ENCODE measurements at places on chromosomes 6 and 20.

- DNase-seq: no peak
These were observed 239.2 kb downstream of the SYNDIG1 start for GRCh38 chr20:24708411-24709295.

DNA sequence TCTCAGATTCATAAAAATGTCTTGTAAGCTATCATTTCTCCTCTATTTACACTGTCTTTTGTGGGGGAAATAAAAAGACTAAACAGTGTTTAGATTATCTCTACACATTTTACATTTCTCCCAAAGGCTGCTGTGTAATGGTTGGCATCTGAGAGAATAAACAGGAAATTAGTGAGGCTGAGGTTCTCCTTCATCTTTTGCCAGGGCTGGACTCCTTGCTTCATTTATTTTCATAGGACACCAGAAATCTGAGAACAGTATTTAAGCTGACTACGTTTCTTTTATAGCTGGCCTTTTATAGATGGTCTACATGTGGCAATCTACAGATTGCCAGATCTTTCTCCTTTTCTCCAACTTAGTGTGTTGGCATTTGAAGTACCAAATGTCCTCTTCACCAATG lies 41.5 kb downstream of the PLCB4 start:
- DNase-seq: no peak

DNA sequence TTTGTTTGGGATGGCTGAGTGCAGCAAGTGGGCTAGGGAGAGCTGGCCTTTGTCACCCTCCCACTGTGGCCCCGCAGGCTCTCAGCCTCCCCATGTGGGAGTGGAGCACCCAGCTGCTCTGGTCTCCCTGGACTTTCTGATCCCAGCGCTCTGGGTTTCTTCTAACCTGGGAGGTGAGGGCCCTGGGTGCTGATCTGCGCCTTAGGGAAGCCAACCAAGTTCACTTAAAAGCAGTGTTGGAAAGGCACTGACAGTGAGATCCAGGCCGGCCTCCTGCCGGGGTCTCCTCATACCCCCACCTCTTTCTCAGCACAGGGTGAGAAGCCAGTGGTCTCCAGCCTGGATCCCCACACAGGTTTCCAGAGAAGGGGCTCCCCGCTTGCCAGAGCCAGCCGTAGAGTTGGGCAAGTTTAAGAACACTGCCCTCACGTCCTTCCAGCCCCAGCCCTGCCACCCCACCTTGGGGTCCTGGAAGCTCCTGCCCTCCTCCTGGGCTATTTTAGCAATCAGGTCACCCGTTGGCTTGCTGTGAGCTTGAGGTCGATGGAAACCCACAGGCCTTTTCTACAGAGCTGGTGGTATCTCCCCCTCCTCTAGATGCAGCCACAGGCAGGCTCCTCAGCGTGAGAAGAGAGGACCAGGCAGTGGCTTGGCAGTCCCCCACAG lies 9.6 kb downstream of the C20orf203 start:
- DNase-seq: no peak

DNA sequence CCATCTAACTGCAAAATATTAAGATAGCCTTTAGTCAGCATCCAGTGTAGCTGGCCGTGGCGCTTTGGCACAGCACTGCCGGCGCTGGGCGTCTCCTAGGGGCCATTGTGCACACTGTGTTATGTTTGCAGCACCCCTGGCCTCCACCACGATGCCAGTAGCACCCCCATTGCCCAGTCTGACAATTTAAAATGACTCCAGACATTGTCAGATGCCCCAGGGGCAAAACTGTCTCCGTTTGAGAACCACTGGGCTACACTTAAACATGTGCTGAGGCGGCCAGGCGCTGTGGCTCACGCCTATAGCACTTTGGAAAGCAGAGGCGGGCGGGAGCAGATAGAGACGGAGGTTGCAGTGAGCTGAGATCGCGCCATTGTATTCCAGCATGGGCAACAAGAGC lies 6.0 kb upstream of the MTG2 start:
- no peak for DNase-seq

DNA sequence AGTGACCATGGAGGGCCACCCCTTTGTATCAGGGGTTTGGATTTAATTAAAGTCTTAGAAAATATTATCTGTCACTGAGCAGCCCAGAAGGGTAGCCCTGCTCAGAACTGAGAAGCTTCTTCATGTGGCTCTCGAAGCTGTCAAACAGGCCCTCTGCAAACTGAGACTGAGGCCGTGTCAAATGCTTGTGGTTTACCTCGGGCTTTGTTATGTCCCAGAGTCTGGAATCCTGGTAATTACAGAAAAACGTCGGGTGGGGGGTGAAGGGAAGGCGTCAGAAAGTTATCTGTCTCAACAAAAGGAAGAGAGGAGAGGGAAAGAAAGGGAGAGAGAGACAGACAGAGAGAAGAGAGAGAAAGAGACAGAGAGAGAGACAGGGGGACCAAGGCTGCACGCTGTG lies 200.8 kb downstream of the BMP7 start:
- no peak for DNase-seq

DNA sequence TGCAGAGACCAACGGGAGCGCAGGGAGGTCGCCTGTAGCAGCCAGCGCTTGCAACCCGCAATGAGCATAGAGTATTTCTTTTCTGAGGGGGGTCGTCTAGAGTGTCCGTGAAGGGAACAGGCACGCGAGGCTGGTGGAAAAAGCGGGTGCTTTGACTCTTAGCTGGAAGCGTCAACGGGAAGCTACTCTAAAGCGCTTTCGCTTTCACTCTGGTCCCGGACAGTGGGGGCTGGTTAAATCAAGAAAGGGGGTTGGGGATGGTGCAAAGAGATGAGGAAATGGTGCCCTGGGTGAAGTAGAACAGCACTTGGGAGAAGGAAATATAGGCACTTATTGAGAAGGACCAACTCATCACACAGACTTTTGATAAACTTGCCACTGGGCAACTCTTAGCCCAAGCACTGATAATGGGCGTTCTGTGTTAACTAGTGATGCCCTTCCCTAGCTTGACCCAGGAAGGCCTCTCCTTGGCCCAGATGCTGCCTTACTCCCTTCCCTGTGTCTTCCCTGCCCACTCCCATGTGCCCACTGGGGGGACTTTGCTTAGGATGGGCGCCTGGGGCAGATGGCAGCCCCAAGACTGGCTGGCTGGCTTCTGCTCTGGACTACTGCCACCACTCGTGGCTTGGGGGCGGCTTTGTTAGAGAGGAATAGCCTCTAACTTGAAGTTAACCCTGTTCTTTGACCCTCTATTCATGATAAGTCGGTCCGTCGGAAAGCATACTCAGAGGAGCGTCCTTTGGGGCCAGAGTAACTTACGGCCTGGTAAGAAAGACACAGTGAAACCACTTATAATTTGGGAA lies 585 bp downstream of the PSMB9 start:
- no peak for DNase-seq

DNA sequence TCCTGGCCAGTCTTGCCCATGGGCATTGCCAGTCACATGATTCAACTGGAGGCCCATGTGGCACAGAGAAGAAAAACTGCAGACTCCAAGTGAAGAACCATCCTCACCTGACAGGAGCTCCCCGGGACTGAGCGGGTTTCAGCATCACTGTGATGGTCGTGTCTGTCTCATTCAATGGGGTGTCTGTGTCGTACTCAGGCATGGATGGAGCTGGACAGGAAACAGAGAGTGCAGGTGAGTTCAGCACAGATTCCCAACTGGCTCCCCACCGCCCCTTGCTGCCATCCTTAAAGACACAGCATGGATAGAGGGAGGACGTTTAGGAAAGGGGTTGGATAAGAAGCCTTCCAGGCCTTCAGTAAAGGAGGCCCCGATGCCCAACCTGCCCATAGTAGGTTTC lies 732.3 kb upstream of the CHD6 start:
- no peak for DNase-seq

GRCh38 chr6:43715056-43715788 lies 27.6 kb upstream of the MRPS18A start:
- DNase-seq: no peak

DNA sequence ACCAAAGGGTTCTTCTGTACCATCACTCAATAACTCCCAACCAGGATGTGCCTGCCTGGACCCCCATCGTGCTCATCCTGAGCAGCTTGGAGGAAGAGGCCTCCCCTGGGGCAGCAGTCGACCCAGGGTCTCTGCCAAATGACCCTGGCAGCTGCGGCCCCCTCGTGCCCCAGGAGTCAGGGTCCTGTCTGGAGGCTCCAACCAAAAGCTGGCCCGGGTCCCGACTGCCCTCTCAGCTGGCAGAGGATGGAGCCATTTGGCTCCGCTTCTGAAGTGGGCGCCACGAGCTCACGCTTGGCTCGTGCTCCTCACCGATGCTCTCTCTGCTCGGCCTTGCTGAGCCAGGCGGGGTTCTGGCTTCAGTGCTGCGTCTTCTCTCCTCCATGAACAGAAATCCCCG lies 56.8 kb downstream of the TFAP2C start:
- DNase-seq: no peak

DNA sequence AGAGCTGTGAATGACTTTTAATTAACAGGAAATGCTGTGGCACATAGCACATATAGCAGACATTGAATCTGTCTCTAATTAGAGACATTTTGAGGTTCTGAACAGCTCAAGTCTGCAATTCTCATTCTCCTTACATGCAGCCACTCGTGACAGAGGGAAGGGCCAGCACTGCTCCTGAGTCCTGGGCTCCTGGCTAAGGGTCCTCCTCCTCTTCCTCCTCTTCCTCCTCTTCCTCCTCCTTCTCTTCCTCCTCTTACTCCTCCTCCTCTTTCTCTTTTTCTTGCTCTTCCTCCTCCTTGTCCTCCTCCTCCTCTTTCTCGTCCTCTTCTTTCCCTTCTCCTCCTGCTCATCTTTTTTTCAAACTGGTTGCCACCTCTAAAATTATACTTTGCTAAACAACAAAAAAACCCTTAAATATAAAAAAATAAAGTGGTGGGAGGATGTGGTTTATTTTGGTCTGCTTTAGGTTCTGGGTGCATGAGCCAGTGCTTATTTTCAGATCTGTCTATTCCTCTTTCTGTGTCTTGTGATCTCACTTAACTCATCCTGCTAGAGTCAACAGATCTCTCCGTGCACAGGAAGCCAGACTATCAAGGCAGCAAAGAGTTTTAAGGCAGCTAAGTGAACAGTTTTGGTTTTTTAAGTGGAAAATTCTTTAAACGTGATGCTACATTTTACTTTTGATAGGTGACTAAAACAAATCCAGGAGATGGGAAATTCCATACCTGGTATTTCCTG lies 159.3 kb downstream of the CD83 start:
- no peak for DNase-seq

DNA sequence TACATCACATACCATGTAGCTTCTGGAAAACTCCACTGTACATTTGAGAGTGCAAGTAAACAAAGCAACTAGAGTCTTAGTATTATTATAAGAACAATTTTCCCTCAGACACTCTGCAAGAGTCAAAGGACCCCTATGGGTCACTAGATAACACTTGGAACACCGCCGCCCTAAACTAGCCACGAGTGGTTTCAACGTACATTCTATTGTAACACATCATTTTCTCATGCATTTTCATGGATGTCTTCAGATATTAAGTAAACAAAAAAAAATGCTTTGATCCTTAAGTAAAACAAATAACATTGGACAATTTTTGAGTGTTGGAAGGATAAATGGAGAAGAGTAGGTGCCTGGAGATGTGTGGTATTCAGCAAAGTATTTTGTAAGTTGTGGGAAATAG lies 3.2 kb upstream of the RNF146 start:
- DNase-seq: no peak

- no peak for DNase-seq
These were observed 83.0 kb downstream of the SCAND1 start for GRCh38 chr20:35871259-35871771.

GRCh38 chr20:33657704-33658095 lies 4.4 kb upstream of the C20orf144 start:
- no peak for DNase-seq

DNA sequence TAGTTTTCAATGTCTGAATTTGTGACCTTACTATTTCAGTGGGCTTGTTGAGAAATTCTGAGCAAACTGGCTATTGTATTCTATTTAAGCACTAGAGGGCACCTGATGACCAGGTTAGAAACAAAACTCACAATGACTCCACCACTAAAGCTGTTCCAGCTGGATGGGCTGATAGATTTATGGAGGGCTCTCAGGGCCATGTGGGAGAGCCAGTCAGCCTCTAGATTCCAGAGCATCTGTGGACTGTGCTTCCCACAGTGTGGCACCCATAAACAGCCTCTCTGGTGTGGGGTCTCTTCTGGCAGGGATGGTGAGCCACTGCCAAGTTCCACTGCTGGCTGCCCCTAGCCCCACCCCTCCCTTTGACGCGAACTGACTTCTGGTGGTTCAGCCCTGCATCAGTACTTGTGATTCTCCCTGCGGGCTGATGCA lies 29.2 kb downstream of the C6orf58 start:
- DNase-seq: no peak
